Activated naive CD4-positive, alpha-beta T cell treated with Interleukin-2 at 50 U/mL for 16 hours (primary cell): ENCODE measurements at places on chromosomes 2 and 18.

- DNase-seq: no peak
Measured at GRCh38 chr2:118477111-118477862, 370.2 kb downstream of the EN1 start.

DNA sequence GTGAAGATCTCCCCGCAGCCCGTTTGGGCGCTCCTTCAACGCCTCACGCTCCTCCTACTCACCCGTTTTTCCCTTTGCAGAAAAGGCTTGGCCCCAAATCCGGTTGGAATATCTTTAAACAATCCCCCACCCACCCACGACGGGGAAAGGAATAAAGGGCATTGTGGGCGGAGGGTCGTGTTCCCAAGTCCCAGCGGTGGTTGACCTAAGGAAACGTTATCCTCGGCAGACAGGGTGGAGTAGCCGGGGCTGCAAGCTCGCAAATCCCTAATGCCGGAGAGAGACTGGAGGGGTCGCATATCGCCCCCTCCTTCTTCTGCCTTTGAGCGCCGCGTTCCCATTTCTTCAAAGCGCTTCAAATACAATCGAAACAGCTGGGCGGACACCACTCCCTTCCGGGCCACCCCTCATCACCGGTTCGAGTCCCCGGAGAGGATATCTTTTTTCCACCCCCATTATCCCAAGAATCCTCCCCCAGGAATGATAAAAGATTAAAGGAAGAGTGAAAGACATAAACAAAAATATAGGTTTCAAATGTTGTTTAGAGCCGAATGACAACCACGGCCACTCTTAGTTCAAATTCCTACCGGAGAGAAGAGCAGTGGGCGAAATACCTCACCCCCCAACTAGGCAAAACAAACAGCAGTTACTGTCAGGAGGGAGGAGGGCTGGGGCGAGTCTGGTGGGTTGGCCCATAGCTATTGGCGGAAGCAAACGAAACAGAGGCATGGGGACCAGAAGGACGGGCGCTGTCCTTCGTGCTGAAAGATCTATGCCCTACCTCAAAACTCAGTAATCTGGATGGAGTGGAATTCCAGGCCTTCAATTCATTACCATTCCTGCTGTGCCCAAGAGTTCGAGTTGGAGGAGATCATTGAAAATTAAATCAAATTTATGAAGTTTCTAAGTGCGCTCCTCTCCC lies 2.8 kb upstream of the GAD1 start:
- no peak for DNase-seq

GRCh38 chr2:240121190-240121589 lies 14.9 kb downstream of the COPS9 start:
- no peak for DNase-seq

- DNase-seq: no peak
Measured at GRCh38 chr2:42987112-42987922, 194.9 kb upstream of the HAAO start.

GRCh38 chr18:1505856-1506255 lies 601.2 kb downstream of the ADCYAP1 start:
- DNase-seq: no peak

DNA sequence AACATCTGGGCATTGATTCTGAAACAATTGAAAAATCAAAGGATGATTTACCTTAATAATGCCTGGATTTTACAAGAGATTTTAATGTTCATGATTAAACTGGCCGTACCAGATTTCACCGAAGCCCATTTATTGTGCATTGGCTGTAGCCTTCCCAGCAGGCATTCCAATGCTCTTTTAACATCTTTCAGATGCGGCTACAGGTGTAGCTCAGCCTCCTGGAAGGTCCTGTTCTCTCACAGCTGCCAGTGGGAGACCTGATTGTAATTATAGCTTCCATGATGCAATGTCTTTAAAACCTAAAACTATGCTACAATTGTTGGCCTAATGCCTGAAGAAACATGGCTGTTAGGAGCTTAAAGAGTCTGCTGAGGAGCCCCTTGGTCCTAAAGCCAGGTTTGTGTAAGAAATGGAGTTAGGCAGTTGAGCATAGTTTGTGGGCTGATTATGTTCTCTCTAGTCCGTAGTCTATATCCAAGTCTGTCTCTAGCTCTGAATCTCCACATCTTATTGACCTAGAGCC lies 147.4 kb downstream of the CERS6 start:
- DNase-seq: no peak

GRCh38 chr2:174659069-174659900 lies 61.7 kb upstream of the WIPF1 start:
- DNase-seq: no peak

DNA sequence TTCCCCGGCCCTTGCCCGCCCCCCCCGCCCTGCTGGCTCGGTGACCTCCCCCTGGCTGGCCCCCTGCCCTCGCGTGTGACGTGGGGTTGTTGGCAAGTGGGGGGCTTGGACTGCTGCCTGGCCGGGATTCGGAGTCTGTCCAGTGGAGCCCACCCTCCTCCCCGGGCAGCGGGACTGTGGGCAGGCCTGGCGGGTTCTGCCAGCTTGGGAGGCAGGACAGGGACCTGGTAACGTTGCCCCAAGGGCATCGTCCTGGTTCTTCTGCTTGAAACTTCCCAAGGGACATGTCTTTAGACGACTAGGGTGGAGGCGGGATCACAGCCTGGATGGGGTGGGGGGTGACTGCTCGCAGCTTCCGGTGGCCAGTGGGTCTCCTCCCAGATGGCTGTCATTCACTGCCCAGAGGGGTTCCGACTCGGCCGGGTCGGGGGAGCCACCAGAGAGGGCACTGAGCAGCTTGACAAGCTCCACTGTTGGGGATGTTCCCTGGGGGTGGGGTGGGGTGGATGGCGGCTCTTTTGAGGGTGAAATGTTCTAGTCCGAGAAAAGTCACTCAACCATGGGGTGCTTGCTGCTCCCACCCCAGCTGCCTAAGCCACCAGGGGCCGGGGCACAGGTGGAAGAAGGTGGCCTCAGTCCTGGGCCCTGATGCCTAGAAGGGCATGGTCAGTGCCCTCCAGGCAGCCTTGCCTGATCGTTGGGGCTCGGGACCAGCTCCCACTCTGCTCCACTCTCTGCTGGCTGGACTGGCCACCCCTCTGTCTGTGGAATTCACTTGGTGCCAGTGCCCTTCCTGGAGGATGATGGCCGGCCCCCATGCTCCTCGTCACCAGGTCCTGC lies 4.3 kb upstream of the HS6ST1 start:
- DNase-seq: no peak

DNA sequence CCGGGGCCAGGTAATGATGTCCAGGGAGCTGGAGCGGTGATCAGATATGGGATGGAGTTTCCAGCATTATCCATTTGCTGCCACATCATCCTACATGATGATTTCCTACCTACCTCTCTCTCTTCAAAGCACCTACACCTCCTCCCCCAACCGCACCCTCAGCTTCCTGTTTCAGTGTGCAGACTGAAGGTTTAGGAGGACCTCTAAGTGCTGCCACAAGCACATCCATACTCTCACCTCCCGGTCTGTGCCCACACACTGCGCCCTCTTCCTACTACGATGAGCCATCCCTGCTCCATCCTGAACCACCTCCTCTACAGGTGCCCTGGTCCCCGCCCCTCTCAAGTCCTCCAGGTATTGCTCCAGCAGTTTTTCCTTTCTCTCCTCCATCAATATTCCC lies 123.7 kb downstream of the ALPK2 start:
- peak; percentile 24 for DNase-seq

DNA sequence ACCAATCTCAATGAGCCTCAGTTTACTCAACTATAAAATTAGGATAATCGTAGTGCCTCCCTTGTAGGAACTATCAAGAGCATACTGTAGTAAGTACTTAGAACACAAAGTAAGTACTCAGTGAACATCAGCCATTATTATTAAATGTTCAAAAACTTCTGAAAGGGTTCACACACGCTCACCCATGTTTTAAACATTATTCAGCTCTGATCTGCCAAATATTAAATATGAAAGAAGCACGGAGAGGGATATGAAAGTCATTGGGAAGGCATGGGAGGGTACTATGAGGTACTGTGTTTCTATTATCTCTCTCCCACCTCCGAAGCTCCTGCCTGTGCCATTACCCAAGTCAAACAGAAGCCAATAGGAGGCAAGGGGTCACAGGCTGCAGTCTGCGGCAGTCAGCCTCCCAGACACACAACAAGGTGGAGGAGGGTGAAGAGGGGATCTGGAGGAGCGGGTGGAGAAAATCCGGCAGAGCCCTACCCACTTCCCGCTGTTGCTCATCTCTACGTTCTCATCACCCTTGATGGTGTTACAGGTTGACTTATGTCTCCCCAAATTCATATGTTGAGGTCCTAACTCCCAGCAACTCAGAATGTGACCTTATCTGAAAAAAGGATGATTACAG lies 2.0 kb upstream of the TBC1D8 start:
- no peak for DNase-seq

GRCh38 chr2:219210886-219211362 lies 4.3 kb downstream of the ZFAND2B start:
- no peak for DNase-seq

DNA sequence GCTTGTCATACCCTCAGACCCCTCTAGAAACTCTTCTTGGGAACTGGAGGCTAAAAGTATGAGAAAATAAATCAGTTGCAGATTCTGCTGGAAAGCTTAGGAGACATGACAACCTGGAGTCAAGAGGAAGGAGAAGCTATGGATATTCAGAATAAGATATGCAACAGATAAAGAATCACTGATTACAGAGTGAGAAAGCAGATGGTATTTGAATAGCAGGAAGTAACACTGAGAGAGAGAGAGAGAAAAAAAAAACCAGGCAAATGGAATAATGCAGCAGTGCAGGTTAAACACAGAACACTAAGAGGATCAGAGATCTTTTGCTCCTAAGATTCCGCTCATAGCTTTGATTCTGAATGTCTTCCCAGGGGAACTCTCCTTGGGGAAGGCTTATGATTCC lies 1284.1 kb upstream of the NXPH2 start:
- DNase-seq: no peak

- DNase-seq: no peak
Measured at GRCh38 chr2:111984213-111984604, 70.9 kb upstream of the TMEM87B start.

DNA sequence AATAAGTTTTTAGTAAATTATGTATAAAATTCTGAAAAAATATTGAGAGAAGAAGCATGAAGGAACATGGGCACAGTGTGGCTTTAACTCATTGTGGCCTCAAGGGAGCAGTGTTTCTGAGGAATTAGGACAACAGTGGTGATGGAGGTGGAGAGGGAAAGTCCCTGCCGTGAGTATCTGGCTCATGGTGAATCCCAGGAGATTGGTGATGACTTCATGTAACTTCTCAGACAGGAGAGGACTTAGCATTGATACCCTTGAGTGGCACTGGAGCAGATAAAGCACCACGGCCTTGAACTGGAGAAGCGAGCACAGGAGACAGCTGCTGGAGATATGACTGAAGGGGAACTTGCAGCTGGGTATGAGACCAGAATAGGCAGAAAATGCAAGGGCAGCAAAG lies 35.0 kb upstream of the LRP1B start:
- no peak for DNase-seq

GRCh38 chr2:101064125-101064502 lies 62.0 kb downstream of the RPL31 start:
- DNase-seq: no peak

GRCh38 chr18:22048932-22049615 lies 120.3 kb upstream of the GATA6 start:
- no peak for DNase-seq

DNA sequence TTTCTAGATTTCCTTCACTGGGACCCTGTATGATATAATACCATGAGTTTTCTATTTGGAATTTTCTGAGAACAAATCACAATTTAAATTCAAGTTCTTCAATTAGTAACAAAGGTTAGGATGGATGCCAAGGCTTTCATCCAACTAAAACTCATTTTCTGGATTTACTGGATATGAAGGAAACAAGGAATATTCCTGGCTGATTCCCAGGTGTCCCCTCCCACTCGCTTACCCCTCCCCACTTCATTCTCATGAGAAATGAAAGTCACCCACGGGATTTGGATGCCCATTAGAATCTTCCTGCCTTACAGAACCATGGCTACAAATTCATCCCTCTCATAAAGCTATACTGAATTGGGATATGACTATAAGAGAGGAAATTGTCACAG lies 40.0 kb downstream of the RNU4ATAC start:
- DNase-seq: no peak

GRCh38 chr18:78082816-78083215 lies 833.2 kb downstream of the GALR1 start:
- no peak for DNase-seq

- DNase-seq: no peak
Measured at GRCh38 chr18:80107426-80107825, 1.6 kb upstream of the ADNP2 start.

DNA sequence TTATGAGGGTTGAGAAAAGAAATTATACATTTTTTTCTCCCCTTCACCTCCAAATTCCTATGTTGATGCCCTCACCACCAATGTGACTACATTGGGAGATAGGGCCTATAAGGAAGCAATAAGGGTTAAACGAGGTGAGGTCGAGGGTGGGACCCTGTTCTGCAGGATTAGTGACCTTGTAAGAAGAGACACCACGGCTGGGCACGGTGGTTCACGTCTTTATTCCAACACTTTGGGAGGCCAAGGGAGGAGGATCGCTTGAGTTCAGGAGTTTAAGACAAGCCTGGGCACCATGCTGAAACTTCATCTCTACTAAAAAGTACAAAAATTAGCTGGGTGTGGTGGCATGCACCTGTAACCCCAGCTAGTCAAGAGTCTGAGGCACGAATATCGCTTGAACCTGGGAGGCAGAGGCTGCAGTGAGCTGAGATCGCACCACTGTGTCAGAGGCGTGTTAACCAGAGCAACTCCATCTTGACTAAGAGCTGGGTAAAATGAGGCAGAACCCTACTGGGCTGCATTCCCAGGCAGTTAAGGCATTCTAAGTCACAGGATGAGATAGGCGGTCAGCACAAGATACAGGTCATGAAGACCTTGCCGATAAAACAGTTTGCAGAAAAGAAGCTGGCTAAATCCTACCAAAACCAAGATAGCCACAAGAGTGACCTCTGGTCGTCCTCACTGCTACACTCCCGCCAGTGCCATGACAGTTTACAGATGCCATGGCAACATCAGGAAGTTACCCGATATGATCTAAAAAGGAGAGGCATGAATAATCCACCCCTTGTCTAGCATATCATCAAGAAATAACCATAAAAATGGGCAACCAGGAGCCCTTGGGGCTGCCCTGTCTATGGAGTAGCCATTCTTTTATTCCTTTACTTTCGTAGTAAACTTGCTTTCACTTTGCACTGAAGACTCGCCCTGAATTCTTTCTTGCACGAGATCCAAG lies 77.0 kb downstream of the NCAPH start:
- DNase-seq: no peak

- DNase-seq: no peak
Measured at GRCh38 chr2:9558948-9559381, 3.3 kb upstream of the ADAM17 start.

GRCh38 chr2:118250463-118250862 lies 162.2 kb downstream of the INSIG2 start:
- no peak for DNase-seq

- DNase-seq: no peak
Measured at GRCh38 chr18:28003451-28003850, 173.5 kb downstream of the CDH2 start.

- no peak for DNase-seq
Measured at GRCh38 chr2:241701149-241701398, 765 bp upstream of the ING5 start.
